PC-9 (cell line): ENCODE measurements at places on chromosomes 5 and 9. TPM values are rescaled to one million over a fixed set of nuclear protein-coding genes. Genes with fewer than 3 reads are reported as not detected.

Gene FAM221B
- total RNA-seq: not detected in 2 replicates

Gene ZNF879
- 0.24 and 0.83 TPM in 2 replicates for total RNA-seq

Gene PALM2AKAP2
- 2.1 and 3.1 TPM in 2 replicates for total RNA-seq

Gene RNF224
- 3.9 and 4.7 TPM in 2 replicates for total RNA-seq

Gene SLC36A1
- 7.4 and 11.0 TPM in 2 replicates for total RNA-seq

Gene PCDHB13
- total RNA-seq: not detected in 2 replicates

Gene MRPL22
- total RNA-seq: 80.8 and 94.0 TPM in 2 replicates

Gene PTPN3
- 19.0 and 20.2 TPM in 2 replicates for total RNA-seq

Gene NME5
- 0.98 and 1.9 TPM in 2 replicates for total RNA-seq

Gene ORM2
- not detected in 2 replicates for total RNA-seq

DNA sequence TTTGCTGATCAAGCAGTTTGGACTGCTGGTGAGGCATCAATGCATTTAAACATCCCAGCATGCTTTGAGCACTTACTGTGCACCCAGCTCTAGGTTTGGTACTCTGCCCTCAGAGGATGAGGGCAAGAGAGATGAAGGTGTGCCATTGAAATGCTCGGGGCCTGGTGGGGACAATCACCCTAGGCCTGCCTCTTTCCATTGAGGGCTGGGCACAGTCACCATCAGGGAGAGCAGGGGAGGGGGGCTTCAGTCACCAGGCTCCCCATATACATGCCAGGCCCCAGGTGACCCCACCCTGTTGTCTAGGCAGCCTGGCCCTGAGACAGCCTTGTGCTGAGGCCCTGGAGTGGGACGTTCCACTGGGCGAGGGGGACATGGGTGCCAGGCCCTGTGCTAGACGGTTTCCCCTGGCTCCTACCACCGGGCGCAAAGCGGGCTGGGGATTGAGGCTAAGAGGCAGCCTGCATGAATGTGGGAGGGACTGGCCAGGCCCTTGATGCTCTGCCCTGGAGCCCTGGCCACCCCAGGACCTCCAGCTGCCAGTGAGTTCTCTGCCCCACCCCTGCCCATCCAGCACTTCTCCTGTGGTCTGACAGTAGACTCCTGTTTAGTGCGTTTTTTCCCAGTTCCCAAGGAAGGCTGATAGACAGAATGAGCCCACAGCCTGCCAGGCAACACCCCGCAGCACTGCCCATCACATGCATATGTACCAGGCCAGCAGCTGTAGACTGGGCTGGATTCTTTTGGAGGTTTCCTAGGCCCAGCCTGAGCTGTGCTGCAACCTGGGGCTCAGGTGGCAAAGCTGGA, 18.9 kb downstream of the TCF7 start:
- DNase-seq: no peak

DNA sequence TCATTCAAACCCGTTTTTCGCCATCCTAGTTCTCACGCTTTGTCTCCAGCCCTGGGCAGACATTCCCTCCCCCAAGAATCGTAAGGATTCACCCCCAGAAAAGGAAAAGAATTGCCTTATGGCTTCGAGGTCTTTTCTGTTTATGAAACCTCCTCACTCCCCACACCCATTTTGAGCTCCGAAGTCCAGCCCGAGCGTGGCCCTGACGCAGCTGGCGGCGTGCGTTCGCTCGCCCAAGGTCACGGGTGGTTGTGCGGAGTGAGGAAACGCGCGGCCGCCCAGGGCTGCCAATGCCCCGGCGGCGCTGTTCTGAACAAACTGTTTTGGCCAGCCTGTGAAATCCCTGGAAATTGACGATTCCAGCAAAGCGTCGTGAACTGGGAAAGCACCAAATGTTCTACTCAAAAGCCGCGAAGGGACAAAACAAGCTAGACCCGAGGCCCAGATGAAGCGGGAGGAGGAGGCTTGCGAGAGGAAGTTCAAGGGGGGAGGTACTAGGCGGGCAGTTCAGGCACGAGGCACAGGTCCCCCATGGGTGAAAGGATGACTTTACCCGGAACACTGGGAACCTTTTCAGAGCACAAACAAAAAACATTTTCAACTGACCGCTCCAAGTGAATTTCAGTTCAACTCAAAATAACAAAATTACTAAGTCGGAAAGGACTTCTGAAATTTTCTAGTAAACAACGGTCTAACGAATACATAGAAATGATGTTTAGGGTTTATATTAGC, 683 bp upstream of the ZFAND5 start:
- DNase-seq: peak; percentile 64

- DNase-seq: no peak
Measured at GRCh38 chr5:143397302-143398052, 6.0 kb downstream of the NR3C1 start.

DNA sequence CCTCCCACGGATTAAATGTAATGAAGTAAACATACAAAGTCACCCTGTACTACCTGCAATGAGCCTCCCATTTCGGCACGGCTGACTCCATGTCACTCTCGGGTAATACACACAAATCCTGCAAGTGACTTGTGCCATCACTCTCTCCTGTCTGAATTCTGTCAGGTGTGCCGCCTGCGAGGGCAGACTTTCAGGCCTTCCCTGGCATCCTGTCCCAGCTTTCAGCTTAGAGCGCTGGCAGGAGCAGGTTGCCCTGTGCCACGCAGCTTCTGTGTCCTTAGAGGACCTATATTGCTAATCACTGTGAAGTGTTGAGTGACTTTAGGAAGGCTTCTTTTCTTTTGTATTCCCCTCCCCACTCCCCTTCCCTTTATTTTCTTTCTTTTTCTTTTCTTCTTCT, 25.8 kb upstream of the S1PR3 start:
- no peak for DNase-seq

GRCh38 chr5:113293975-113294310, 140.8 kb downstream of the TSSK1B start:
- no peak for DNase-seq

GRCh38 chr5:66002415-66002814, 76.0 kb downstream of the ERBIN start:
- DNase-seq: no peak

- no peak for DNase-seq
Measured at GRCh38 chr9:36750630-36751029, 177.9 kb downstream of the MELK start.

- no peak for DNase-seq
Measured at GRCh38 chr5:81207009-81207408, 26.1 kb upstream of the CKMT2 start.

GRCh38 chr5:74231697-74232096, 408.8 kb downstream of the ENC1 start:
- DNase-seq: no peak

GRCh38 chr9:33431420-33431819, 16.0 kb downstream of the AQP3 start:
- DNase-seq: no peak

GRCh38 chr5:171858303-171858702, 72.7 kb downstream of the SMIM23 start:
- no peak for DNase-seq

GRCh38 chr5:150529555-150529954, 21.6 kb downstream of the NDST1 start:
- DNase-seq: no peak

GRCh38 chr5:33905381-33905780, 13.6 kb upstream of the ADAMTS12 start:
- no peak for DNase-seq
